Fibroblast of skin of left quadriceps (primary cell): ENCODE measurements at places on chromosomes 3 and 15.
A peak's percentile ranks its signal among the peaks of the same experiment; 100 is the strongest.

DNA sequence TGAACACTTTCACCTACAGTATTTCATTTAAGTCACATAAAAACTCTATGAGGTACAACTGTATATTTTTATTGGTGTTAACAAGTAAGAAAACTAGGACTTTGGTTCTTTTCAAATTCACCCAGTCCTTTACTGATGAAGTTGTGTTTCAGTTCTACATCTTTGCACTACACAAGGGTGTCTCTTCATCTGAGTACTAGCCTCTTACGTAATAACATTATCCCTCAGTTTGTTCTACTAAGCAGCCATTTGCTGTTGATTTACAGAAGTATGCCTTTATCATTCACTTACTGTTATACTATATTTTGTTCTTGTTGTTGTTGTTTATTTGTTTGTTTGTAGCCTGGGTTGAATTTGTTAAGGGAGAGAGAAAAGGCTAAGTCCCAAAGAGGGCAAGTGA lies 311.9 kb downstream of the PLOD2 start:
- no peak for DNase-seq

DNA sequence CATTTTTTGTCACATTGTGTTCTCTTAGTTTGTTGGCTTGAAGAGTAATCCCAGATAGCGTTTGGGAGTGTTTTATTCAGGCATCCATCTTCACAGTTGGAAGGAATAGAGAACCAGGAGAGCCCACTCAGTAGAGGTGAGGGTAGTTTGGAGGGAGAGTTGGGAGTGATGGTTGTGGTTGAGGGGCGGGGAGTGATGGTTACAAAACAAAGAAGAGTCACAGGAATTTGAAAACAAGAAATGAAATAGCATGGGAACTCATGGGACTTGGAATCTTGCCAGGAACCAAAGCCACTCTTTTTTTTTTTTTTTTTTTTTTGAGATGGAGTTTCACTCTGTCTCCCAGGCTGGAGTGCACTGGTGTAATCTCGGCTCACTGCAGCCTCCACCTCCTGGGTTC lies 36.3 kb downstream of the DUT start:
- DNase-seq = no peak

- no peak for DNase-seq
Measured at GRCh38 chr15:60912984-60913697, 316.0 kb downstream of the RORA start.

DNA sequence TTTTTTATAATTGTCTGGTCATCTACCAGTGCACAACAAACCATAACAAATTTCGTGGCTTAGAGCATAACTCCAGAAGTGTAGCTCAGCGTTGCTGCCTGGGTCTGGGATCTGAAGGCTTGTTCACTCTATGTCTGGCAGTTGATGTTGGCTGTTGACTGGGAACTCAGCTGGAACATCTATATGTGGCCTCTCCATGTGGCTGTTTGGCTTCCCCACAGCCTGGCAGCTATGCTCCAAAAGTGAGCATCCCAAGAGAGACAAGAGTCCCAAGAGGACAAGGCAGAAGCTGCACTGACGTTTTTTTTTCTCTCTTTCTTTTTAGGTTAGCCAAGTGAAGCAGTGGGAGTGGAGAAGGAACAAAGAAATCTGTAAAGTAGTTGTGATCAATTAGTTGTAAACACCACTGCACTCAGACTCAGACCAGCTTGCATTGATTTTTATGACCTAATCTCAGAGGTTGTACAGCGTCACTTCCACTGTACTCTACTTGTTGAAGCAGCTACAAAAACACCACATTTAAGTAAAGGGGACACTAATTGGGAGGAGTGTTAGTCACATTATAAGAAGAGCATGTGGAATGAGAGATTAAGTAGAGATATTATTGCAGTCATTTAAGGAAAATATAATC lies 2.5 kb upstream of the GPR176 start:
- DNase-seq = no peak

GRCh38 chr3:169848741-169849140 lies 21.0 kb downstream of the LRRC31 start:
- DNase-seq = no peak

DNA sequence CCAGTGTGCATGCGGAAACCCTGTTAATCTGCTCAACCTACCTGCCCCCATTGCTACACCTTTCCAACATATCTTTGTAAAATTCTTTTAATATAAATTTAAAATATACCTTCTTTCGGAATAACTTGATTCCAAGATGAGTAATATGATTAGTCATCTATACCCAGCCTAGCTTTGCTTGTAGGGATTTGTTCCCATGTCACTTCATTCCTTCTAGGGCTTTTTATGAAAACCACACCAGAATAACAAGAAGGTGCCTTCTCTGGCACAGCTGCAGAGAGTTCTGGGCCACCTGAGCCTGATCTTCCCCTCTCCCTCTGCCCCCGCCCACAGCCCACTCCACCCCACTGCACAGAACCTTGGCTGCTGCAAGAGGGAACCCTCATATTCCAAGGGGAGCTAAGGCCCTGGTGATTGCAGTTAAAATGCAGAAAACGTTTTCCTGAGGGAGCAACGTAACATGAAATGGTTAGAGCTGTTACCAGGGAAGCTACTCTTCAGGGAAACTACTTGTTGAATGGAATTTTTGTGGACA lies 38.6 kb upstream of the HACD2 start:
- no peak for DNase-seq

- DNase-seq = no peak
Measured at GRCh38 chr15:68506071-68506470, 72.7 kb upstream of the CORO2B start.

DNA sequence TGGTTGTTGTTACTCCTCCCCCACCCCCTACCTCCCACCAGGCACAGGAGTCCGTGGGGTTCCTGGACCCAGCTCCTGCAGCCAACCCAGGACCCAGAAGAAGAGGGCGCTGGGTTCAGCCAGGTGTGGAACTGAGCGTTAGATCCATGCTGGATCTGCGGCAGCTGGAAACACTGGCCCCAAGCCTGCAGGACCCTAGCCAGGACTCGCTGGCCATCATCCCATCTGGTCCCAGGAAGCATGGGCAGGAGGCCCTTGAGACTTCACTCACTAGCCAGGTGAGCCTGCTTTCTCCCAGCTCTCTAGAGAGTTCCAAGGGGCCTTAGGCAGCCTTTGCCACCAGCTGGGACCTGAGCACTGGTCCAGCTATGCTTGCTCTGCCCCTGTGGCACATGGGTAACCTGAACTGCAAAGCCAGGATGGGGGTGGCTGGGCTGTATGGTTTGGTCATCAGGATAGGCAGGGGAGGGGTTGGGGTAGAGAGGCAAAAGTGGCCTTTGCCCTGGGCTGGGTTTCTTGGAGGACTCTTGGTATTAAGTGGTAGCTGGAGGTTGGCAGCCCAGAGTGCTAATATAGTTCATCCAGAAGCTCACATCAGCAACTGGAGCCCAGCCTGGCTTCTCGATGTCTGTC lies 7.0 kb upstream of the JMJD7 start:
- DNase-seq = no peak

DNA sequence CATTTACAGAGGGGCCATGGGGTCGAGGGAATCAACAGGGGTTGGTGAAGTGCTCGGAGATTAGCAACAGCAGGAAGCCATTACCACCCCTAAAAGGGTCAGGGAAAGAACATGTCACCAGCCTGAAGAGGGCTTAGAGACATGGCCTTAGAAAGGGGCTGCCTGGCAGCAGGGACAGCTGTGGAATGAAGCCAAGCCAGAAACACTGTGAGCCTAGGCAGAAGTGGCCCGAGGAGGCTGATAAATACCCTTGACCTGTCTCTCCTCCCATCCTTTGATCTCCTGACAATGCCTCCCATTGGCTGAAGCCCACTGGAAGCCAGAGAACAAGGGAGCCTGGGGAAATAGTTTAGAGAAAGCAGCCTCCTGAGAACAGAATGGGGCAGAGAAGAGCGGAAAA lies 31.4 kb downstream of the GPD1L start:
- no peak for DNase-seq

GRCh38 chr3:185741586-185741985 lies 83.3 kb downstream of the IGF2BP2 start:
- DNase-seq = no peak

DNA sequence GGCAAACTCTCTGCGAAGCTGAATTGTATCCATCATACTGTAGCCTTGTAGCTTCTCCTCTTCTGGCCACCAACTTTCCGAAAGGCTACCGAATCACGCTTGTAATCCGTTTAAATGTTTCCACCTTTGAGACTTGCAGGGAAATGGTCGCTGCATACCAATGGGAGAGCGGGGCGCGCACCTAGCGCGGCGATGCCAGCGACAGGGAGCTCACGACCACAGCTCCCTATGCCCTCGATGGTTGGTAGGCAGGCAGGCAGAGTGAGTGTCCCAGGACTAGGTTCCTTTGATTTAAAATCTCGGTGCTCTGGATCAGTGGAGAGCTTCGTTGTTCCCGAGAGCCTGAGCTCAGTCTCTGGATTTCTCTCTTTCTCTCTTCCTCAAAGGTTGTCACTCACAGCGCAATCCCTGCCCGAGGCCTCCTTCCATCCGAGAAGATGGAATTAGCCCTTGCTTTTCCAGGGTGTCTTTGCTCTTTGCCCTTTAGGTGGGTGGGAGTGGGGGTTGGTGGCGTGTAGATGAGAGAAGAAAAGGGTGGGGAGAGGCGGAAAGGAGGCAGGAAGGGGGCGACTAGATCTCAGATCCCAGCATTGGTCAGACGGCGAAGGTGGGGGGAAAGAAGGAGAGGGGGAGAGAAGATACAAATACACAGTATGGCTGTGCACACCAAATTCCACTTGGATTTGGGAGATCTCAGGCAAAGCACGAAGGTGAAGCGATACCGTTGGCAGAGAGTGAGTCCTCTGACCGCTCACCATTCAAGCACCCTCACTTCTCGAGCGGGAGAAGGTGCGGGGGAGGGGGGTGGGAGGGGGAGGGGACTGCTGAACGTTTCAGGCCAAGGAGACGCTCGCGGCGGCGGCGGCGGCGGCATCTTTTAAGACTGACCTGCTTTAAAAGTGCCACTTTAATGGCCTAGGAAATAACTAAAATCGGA lies at the start of gene SLITRK3:
Gene SLITRK3, minus strand, starts transcription at position 745 of the 937 bp plus-strand sequence. CDS start 5,554 bp downstream, outside the sequence.
- DNase-seq = no peak

DNA sequence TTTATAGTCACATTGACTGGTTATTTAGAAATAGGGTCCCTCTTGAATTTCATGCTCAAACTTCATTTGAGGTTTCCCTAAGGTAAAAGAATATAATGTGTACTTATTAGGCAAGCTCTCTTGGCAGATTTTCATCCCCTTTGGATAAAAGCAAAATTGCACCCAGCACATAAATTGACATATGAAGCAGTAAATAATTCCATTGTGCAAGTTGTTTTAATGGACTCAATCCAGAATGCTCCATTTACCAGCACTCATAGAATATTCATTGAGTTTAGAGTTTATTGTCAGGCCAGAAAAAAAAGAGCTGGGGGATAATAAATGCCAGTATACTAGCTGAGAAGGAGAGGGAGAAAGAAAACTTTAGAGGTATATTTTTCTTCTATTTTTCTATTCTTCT lies 136.8 kb downstream of the TPRG1 start:
- DNase-seq = no peak

- peak; percentile 56 for DNase-seq
Measured at GRCh38 chr3:152268555-152269055, at the start of gene MBNL1. TSS of gene MBNL1 (plus strand) at chr3:152268929. CDS start at chr3:152300194, 31,265 bp downstream.

- no peak for DNase-seq
Measured at GRCh38 chr15:46735115-46735514, 982.2 kb upstream of the SEMA6D start.

- DNase-seq = no peak
Measured at GRCh38 chr15:58401991-58402649, 29.7 kb upstream of the LIPC start.

DNA sequence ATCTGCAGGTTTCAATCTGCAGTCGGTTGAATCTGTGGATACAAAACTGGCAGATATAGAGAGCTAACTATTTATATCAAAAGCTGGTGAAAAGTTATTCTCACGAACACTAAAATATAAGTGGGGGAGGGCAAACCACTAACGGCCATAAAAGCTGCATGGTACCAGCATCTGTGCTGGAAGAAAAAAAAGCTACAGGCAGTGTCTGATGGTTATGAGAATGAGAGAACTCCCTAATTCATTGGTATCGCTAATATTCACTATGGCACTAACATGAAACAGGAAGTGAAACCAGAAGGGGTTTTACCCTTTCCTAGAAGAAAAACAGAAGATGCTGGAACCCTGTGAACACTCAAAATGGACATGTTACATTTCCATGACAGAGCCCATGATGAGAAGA lies 15.9 kb downstream of the CEP70 start:
- DNase-seq = no peak

- DNase-seq = no peak
Measured at GRCh38 chr3:128849911-128850455, 29.4 kb upstream of the ACAD9 start.

DNA sequence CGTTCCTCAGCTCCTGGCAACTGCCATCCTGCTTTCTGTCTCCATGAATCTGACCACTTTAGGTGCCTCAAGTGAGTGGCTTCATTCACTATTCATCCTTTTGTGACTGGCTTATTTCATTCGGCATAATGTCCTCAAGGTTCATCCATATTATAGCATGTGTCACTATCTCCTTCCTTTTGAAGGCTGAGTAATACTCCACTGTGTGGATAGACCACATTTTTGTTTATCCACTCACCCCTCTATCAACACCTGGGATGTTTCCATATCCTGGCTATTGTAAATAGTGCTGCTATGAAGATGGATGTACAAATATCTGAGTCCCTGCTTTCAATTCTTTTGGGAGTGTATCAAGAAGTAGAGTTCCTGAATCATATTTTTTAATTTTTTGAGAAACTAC lies 98.8 kb downstream of the ADAMTS17 start:
- no peak for DNase-seq

GRCh38 chr3:133138017-133138416 lies 99.8 kb downstream of the TMEM108 start:
- DNase-seq = no peak

DNA sequence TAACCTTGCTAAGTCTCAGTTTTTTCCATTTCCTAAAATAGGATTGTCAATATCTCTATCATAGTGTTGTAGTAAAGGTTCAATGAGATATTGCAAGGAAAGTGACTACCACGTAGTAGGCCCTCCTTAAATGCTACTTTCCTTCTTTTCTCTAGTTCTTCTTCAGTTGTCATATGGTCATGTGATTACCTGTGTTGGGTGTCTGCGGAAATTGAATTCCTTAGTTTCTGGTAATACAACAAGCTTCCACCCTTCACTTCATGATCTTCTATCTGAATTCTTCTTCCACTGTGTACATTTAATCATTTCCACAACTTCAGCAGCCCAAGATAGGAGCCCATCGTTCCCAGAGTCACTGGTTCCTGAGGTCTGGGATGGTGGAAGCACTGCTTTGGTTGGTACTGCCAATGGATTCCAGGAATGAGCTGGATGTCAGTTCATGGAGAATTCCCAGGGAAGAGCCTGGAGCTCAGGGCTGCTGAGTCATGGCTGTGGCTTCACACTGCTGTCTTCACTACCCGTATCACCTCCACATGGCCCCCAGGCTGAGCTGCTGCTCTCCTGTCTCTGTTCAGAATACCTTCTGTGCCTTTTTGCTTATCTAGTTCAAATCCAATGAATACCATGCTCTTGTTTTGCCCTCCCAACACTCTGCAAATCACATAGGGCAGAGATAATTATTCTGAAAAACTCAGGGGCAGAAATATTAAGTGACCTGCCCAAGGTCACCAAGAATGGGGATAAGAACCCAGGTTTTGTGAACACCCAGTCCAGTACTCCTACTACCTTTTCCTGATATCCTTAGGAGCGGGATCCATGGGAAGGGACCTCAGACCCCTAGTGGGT lies 98.6 kb downstream of the RPL39L start:
- no peak for DNase-seq
